ENCODE measurements at places on chromosomes 4 and X.

DNA sequence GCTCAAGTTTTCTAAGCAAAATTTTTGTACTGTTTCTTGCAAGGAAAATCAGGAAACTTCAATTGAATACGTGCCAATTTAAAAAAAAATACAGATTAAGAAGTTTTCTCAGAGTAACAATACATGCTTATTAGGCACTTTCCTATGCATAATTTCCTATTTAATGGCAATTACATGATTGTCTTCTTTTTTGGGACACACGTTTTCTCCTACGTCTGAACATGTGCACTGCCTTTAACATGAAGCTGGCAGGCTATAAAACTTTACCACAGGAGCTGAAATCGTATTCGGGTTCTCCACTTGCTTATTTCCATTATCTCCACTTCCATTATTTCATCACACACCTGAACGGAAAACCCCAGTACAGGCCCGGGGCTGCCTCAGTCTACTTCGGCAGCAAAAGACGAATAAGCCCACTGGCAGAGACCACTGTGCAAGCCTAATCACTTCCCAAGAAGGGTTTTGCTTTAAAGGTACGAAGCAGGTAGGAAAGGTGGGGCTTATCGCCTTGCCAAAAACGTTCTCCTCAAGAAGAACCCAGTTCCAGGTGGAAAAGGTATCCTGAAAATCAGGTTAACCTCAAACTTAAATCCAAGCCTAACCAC lies 575 bp downstream of the RCHY1 start:
- no peak for DNase-seq

- DNase-seq, result no peak
Measured at GRCh38 chrX:100593581-100593980, 8.8 kb downstream of the TNMD start.

- no peak for DNase-seq
Measured at GRCh38 chrX:76148041-76148665, 24.7 kb upstream of the PBDC1 start.

GRCh38 chrX:12874581-12874980 lies 7.7 kb downstream of the TLR7 start:
- DNase-seq, result no peak

GRCh38 chr4:42330002-42330592 lies 67.2 kb upstream of the SHISA3 start:
- no peak for DNase-seq

DNA sequence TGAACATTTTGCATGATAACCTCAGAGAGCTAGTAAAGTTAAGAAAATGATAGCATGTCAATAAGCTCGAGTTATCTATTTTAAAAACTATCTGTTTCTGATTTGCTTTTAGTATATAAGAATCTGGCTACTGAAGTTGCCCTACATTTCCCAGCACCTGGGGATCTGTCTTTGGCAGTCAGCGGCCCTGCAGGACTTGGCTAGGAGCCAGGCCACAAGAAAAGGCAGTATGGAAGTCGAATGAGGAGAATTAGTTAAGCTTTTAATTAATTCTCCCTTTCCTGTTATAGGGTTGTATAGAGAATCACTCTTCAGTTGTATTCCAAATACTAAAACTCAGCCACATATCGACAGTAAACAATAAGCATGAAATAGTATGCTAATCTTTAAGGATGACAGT lies 22.7 kb downstream of the POU4F2 start:
- DNase-seq, result no peak

- DNase-seq, result peak; percentile 70
Measured at GRCh38 chr4:182189103-182189878, 53.9 kb upstream of the TENM3 start.

GRCh38 chr4:107987916-107988762 lies 1.6 kb upstream of the HADH start:
- DNase-seq, result no peak

GRCh38 chr4:103171006-103171405 lies 27.1 kb downstream of the CENPE start:
- DNase-seq, result no peak

DNA sequence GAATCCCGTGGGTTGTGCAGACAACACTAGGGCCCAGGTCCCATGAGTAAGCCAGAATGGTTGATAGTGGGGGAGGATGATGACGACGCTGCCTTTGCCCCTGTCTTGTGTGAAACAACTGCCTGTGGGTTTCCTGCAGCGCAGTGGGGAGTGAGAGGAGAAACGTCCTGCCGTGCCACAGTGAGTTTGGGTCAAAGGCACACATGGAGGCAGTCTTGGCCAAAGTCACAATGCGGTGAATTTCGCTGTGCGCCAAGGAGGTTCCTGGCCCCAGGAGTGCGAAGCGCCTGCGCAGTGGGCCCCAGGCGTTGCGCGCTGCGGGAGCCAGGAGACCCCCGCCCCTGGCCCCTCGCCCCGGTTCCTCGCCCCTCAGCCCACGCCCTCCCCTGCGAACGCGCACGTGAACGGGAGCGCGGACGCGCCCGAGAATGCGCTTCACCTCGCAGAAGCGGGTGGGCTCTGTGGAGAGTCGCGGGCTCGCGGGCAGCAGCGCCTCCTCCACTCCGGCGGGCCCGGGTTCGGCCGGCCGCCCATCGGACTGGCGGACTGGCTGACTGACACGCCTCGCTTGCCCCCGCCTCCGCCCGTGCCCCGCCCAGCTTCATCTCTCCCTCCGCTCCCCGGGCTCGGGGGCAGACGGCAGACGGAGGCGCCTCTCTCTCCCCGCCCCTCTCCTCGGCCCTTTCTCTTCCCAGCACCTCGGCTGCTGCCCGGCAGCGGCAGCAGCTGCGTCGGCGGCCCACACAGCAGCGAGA lies at the start of gene NUDT10:
Gene NUDT10, plus strand, starts transcription at position 635 of the 755 bp plus-strand sequence. CDS start 144 bp downstream, outside the sequence.
- no peak for DNase-seq

DNA sequence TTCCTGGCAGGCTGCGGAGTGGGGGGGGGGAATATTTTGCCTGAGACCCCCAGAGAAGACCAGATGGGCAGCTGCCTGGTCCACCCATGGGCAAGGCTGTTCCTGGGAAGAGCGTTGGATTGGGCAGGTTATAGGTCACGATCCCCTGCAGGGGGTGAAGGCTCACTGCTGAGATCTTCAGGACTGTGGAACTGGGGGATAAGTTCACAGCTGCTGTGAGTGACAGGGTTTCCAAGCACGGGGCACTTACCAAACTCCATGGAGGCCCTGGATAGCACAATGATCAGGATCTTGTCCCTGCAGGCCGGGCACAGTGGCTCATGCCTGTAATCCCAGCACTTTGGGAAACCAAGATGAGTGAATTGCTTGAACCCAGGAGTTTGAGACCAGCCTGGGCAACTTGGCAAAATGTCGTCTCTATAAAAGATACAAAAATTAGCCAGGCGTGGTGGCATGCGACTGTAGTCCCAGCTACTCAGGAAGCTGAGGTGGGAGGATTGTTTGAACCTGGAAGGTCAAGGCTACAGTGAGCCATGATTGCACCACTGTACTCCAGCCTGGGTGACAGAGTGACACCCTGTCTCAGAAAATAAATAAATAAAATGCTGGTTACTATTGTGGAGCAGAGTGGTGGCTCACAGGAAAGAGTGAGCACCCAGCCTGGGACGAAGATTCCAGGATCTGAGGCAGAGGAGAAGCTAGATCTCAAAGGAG lies 68.0 kb upstream of the HELT start:
- DNase-seq, result no peak
